ENCODE measurements at places on chromosomes 3 and 15.

GRCh38 chr3:45595364-45596195 is 1.0 kb downstream of the LIMD1 start:
- no peaks in the 10 kb centered on the region for H3K27me3 ChIP-seq
- DNase-seq, result no peak
- H3K4me1 ChIP-seq, result peaks cover 85% of the 10 kb centered on the region
- H3K27ac ChIP-seq, result peak overlapping the region; percentile 19
- no peaks in the 10 kb centered on the region for H3K36me3 ChIP-seq
- H3K4me3 ChIP-seq, result peak overlapping the region; percentile 88

DNA sequence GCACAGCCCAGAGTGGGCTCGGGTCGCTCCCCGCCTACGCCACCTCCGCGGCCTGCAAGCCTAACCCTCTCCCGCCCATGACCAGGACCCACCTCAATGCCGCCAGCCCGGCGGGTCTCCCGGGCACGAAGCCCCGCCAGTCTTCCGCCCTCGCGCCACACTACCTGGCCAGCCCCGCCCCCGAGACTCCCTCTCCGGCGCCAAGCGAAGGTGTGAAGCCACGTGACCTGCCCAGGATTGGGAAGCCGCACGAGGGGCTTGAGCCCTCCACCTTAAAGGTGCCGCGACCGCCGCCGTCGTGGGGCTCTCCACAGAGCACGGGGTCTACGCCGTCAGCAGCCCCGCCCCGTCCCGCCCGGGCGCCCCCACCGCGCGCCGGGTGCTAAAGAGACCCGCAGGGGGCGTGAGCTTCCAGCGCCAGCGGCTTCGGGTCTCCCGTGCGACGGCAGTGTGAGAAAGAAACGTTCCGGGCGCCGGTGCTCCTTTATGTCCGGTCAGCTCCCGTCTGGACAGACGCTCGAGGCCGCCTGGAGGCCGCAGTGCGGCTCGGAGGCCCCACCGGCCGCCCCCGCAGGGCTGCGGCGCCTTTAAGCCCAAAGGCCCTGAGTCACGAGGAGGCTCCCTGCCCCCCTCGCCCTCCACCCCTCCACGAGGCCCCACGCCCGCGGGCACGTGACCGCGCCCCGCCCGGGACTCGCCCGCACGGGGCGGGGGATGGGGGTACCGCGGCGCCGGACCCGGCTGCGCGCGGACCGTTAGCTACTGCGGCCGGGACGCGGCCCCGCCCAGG is at the start of gene CPEB1:
Gene CPEB1, minus strand, starts transcription at position 319 of the 790 bp plus-strand sequence. CDS start 18,904 bp downstream, outside the sequence.
- peaks cover 66% of the 10 kb centered on the region for H3K27me3 ChIP-seq
- no peaks in the 10 kb centered on the region for H3K36me3 ChIP-seq
- DNase-seq, result peak; percentile 45
- peak within 1 kb of the TSS; percentile 43 for H3K27ac ChIP-seq
- H3K4me1 ChIP-seq, result peaks cover 28% of the 10 kb centered on the region
- H3K4me3 ChIP-seq, result peak within 1 kb of the TSS; percentile 49

GRCh38 chr15:77409259-77410156 is 10.4 kb downstream of the PEAK1 start:
- no peaks in the 10 kb centered on the region for H3K27me3 ChIP-seq
- peaks cover 12% of the 10 kb centered on the region for H3K4me1 ChIP-seq

GRCh38 chr3:48404440-48405342 is 25.2 kb downstream of the PLXNB1 start:
- H3K27me3 ChIP-seq, result no peaks in the 10 kb centered on the region
- DNase-seq, result no peak
- H3K4me3 ChIP-seq, result no peak overlapping the region
- H3K27ac ChIP-seq, result no peak overlapping the region

DNA sequence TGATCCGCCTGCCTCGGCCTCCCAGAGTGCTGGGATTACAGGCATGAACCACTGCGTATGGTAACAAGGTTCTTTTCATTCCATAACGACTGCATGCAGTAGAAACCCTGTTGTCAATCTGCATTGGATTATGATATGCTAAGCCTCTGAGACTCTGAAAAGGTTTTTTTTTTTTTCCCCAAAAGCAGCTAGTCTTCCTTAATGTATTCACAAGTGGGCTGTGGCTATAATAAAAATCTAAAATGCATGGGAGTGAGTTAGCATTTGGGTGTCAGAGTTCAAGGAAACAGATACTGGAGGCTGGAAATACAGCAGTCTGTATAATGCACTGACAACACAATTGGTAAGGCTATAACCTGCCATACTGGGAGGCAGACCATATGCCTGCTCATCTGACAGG is 218.1 kb downstream of the NSUN3 start:
- no peaks in the 10 kb centered on the region for H3K36me3 ChIP-seq
- no peaks in the 10 kb centered on the region for H3K27me3 ChIP-seq
- H3K4me1 ChIP-seq, result no peaks in the 10 kb centered on the region
- DNase-seq, result no peak

- no peak for DNase-seq
- H3K4me3 ChIP-seq, result no peak overlapping the region
- no peaks in the 10 kb centered on the region for H3K4me1 ChIP-seq
- no peak overlapping the region for H3K27ac ChIP-seq
Observed at GRCh38 chr3:32713181-32713580, 28.2 kb downstream of the CNOT10 start.

DNA sequence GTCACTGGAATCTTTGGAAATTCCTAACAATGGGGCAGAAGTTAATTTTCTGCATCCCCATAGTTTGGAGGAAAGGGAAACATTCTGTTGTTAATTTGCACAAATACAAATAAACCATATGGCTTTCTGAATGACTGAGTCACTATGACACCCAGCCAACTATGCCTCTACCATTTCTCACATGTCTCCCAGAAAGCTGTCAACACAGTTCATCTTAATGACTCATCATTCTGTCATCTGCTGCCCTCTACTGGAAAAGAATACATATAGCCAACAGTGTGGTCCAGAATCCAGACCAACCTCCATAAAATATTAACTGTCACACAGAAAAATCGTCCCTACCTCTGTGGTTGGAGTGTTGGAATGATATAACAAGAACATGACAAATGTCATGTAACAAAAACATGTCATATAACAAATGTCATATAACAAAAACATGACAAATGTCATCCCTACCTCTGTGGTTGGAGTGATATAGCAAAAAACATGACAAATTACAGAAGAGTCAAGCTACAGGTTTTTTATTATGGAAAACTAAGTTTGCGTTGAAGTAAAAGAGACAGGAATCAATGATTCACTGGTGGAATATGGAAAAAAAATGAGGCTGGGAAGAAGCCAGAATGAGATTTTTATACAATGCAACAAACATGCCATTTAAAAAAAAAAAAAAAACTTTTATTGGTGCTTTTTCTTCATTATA is 47.7 kb upstream of the GYG1 start:
- H3K27ac ChIP-seq, result no peak overlapping the region
- H3K36me3 ChIP-seq, result no peaks in the 10 kb centered on the region
- H3K4me1 ChIP-seq, result no peaks in the 10 kb centered on the region
- DNase-seq, result peak; percentile 77

DNA sequence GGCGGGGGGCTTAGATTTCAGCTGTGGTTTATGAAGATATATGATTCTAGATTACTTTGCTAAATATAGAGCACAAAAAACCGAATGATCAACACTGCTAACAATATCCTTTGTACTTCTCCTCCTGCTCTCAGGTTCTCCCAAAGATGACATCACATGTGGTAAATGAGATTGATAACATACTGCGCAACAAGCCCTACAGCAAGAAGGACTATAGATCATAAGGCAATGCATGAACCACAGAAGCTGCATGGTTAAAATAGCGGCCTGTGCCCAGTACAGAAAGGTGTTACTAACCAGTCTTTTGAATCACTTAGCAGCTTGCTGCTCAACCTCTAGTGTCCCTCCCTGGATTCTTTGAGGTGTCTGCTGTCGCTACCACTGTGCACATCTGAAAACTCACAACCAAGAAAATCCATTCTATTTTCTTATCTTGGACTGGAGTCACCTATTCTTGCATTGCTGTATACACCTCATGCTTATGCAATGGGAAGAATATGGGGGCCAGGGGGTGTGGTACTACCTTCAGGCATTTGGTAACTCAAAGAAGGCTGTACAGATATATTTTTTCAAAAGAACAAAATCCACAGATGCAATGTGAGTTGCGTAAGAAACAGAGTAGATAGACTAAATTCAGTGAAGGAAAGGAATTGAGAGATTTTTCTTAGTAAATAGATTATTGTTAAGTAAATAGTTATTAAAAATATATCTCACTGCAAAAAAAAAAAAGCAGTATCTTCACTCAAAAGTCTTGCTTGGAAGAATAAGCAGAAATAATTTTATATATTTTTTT is 18.2 kb downstream of the SSR3 start:
- no peak for DNase-seq
- H3K4me1 ChIP-seq, result no peaks in the 10 kb centered on the region
- no peaks in the 10 kb centered on the region for H3K27me3 ChIP-seq

- H3K4me1 ChIP-seq, result no peaks in the 10 kb centered on the region
- no peaks in the 10 kb centered on the region for H3K27me3 ChIP-seq
- no peaks in the 10 kb centered on the region for H3K36me3 ChIP-seq
- DNase-seq, result no peak
- no peak overlapping the region for H3K27ac ChIP-seq
Observed at GRCh38 chr3:179308001-179308400, 14.8 kb upstream of the ZNF639 start.

DNA sequence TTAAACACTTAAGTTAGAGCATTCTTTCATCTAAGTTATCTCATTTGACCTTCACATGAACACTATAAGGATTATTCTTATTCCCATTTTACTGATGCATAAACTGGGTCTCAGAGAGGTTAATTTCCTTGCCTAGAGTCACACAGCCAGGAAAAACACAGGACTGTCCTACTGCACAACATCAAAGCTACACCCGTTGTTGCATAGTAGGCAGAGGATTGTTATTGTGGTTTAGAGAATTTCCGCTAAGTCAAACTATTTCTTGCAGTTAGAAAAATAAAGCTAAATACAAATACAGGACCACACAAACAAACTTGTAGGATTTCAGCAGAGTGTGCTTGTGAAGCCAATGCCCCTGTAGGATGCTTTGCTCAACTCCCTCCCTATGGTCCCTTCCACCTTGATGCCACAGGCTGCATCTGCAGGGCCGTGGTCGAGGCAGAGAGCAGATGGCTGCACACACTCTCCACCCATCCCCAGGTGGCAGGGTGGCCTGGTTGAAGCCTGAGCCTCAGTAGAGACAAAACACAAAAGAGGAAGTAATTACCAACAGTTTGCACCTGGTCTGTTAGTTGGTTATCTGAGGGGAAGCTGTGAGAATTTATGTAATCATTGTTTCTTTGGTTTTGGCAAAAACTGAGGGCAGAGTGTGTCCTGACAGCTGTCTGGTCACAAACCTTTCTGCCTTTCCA is 41.1 kb upstream of the SKOR1 start:
- H3K4me1 ChIP-seq, result peaks cover 10% of the 10 kb centered on the region
- DNase-seq, result peak; percentile 73
- H3K36me3 ChIP-seq, result no peaks in the 10 kb centered on the region
- H3K27me3 ChIP-seq, result no peaks in the 10 kb centered on the region
- no peak overlapping the region for H3K4me3 ChIP-seq
- H3K27ac ChIP-seq, result no peak overlapping the region

GRCh38 chr3:126539558-126540250 is 15.7 kb downstream of the CHST13 start:
- peaks cover 66% of the 10 kb centered on the region for H3K4me1 ChIP-seq
- DNase-seq, result peak; percentile 39
- H3K36me3 ChIP-seq, result peaks cover 4% of the 10 kb centered on the region

DNA sequence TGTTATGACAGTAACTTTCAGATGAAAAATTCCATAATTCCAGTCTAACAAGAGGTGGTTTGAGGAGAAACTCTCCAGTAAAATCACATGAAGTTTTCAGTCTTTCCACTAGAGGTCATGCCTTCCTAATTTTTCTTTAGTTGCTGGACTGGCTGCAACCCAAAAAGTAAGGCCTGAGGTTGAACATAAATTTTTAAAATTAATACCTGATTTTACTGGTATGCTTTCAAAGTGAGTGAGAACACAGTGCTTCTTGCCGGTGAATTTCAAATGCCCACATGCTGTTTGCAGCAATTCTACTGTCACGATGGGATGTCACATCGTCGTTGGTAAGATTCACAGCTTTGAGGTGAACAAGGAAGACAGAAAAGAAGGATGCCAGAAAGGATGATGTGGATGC is 89.0 kb upstream of the FGF12 start:
- no peak overlapping the region for H3K4me3 ChIP-seq
- no peaks in the 10 kb centered on the region for H3K27me3 ChIP-seq
- H3K27ac ChIP-seq, result no peak overlapping the region

- no peak overlapping the region for H3K4me3 ChIP-seq
- no peaks in the 10 kb centered on the region for H3K4me1 ChIP-seq
- DNase-seq, result no peak
- no peak overlapping the region for H3K27ac ChIP-seq
- H3K27me3 ChIP-seq, result no peaks in the 10 kb centered on the region
- H3K36me3 ChIP-seq, result no peaks in the 10 kb centered on the region
Observed at GRCh38 chr15:55518641-55519040, 10.6 kb upstream of the DNAAF4 start.

DNA sequence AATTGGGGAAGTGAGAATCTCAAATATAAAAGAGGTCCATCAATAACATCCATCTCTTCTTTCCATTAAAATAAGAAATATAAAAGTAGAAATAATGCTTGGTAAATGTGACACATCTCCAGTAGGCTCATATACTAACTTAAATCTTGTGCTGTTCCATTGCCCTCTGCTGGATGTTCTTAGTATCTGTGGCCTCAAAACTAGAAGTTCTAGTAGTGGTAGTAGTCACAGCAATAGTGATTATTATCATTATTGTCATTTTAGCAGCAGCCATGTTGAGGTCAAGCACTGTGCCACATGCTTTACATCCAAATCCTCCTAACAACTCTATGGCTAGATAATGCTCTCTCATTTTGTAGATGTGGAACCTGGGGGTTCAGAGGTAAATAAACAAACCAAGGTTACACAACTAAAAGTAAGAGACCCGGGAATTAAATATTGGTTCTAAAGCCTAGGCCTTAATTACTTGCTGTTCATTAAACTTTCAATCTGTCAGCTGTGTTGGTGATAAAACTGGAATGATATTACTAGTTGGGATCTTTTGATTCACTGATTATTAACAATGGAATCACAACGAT is 20.2 kb upstream of the BTLA start:
- no peak overlapping the region for H3K4me3 ChIP-seq
- DNase-seq, result peak; percentile 89
- no peak overlapping the region for H3K27ac ChIP-seq

- H3K27ac ChIP-seq, result no peak overlapping the region
- H3K4me1 ChIP-seq, result peaks cover 37% of the 10 kb centered on the region
- H3K4me3 ChIP-seq, result no peak overlapping the region
- H3K27me3 ChIP-seq, result no peaks in the 10 kb centered on the region
- peaks cover 3% of the 10 kb centered on the region for H3K36me3 ChIP-seq
Observed at GRCh38 chr15:64149424-64149823, 2.1 kb upstream of the SNX22 start.

Data from common myeloid progenitor, CD34-positive (primary cell).